ENCODE measurements at places on chromosomes 11 and 22.

- DNase-seq: no peak
Observed at GRCh38 chr11:11081288-11081687, 223.4 kb upstream of the ZBED5 start.

GRCh38 chr11:93974759-93975158 lies 46.4 kb upstream of the HEPHL1 start:
- DNase-seq: no peak

DNA sequence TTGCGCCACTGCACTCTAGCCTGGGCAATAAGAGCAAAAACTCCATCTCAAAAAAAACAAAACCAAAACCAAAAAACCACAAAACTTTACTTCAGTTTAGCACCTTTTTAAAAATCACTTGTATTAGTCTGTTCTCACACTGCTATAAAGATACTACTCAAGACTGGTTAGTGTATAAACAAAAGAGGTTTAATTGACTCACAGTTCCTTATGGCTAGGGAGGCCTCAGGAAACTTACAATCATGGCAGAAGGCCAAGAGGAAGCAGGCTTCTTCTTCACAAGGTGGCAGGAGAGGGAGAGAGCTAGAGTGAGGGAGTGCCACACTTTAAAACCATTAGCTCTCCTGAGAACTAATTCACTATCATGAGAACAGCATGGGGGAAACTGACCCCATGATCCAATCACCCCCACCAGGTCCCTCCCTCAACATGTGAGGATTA lies 261.3 kb downstream of the TMEM135 start:
- DNase-seq: no peak

GRCh38 chr11:92390783-92391182 lies 166.2 kb downstream of the FAT3 start:
- DNase-seq: no peak

- no peak for DNase-seq
Observed at GRCh38 chr11:61602775-61603569, 22.1 kb upstream of the SYT7 start.

DNA sequence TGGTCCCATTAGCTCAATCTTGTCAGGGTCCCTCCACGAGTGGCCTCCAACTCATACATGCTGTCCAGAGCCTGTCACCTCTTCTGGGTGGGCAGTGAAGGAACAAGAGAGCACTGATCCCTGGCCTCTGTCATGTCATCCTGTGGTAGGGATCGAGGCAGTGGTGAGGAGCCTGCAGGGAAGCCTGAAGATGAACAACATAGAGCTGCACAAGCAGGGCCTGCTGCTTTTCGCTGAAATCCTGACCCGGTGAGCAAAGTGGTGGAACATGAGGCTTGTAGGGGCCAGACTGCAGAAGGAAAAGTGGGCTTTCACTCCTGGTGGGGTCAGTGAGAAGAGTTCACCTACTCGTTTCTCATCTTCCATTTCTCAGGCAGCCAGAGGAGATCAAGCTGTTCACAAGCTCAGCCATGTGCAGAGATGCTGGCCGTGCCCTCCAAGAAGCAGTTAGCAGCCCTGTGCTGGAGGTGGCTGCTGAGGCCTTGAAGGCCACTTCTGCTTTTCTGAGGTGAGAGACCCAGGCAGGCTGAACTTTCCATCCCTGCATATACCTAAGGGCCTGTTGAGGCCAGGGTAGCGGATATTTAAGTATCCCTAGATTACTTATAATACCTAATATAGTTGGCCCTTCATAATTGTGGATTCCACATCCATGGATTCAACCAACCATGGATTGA lies 32.9 kb downstream of the MEI1 start:
- no peak for DNase-seq

DNA sequence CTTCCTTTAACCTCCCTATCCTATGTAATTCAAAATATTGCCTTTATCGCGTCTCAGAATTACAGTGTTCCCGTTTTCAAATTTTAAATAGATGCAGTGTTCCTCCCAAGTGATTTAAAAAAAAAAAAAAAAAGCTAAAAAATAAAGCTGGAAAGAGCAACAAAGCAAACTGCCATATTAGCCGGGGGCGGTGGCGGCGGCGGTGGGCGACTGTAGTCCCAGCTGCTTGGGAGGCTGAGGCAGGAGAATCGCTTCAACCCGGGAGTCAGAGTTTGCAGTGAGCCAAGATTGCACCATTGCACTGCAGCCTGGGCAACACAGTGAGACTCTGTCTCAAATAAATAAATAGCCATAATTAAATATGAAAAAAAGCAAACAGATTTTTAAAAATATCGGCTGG lies 5.5 kb upstream of the AGBL2 start:
- no peak for DNase-seq

Data from NCI-H1092 (cell line).